Right ventricle myocardium inferior (tissue), 1 donor: ENCODE measurements at places on chromosomes 13 and 19.

DNA sequence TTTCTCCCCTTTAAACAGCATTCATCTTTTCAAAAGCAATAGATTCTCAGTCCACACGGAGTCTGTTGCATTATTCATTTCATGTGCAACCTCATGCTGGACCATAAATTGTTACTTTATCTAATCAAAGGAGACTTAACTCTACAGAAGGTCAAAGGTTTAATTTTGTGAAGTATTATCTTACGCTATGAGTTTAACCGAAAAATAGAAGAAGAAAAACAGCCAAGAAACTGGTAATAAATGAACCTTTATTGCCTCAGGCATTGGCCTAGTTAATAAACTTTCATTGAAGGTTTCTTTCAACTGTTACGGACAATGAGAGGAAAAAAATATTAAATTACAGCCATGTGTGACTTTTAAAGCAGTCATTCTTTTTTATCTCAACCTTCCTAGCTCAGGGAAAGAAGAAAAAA is 223.6 kb downstream of the DACH1 start:
- no peak for DNase-seq

DNA sequence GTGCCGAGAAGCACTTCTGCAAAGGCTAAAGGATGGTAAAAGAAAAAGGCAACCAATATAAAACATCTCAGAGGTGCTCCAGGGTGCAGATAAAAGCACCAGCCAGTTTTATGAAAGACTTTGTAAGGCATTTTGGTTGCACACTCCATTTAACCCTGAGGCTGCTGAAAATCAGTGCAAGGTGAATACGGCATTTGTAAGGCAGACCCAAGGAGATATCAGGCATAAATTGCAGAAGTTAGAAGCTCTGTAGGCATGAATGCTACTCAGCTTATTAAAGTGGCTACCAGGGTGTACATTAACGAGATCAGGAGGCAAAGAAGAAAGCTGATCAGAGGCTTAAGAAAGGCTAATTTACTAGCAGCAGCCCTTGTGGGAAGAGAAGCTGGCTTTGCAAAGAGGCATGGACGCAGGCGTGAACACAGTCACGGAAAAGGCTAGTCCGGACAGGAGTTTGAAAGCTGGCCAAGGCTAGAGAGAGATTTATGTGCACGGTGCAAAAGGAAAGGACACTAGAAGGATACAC is 99.6 kb downstream of the ZNF429 start:
- DNase-seq = no peak

DNA sequence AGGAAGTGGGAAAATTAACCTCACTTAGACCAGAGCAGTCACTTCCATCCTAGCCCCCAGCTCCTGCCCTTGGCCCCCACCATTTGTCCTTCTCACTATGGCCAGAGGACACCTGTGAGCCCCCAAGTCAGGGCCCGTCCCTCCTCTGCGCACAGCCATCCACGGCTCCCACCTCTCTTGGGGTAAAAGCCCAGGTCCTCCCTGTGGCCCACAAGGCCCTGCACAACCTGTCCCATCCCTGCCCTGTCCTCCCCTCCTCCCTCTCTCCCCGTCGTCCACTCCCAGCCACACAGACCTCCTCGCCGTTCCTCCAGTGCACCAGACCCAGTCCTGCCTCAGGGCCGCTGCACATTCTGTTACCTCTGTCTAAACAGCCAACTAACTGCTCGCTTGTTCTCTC is 53.9 kb downstream of the SMIM24 start:
- DNase-seq = no peak

DNA sequence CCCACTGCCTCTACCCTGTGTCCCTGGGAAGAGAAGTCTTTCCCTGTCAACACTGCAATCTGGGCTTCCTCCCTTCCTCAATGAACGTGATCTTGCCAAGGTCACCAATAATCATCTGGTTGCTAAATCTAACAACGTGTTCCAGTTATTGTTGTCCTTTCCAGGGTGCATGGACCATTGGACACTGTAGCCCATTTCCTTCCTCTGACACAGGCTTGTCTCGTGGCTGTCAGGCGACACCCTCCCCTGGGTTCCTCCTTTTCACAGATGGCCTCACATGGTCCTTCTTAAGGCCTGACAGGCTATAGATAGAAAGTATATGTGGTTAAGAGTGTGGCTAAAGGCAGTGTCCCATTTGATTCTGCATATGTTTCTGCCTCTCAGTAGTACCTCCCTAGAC is 67.7 kb upstream of the STARD13 start:
- peak; percentile 76 for DNase-seq

DNA sequence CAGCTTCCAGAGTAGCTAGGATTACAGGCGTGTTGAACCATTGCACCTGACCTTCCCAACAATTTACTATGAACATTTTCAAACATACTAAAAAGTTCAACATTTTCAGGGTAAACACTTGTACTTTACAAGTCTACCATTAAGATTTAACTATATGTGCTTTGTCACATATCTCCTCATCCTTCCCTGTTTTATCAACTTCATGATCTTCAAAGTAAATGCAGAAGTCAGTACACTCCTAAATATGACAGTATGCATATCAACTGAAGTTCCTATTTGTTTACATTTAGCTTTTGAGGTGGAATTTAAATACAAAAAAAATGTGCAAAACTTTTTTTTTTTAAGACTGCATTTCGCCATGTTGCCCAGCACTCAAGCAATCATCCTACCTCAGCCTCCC is 18.5 kb downstream of the LNX2 start:
- no peak for DNase-seq

DNA sequence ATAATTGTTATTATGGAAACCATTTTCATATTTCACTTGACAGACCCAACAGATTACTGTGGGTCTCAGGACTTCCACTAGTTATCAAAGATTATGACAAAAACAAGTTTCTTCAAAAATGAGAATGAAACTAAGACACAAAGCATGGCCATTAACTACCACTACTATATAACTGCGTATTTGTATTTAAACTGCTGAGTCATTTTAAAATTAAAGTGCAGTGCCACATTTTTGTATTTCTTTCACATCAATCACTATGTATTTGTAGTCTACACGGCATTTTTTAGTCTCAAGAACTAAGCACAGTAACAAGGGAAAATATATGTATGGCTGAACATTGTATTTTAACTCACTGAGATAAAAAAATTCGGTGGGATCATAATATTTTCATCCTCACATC is 10.1 kb upstream of the KLF12 start:
- DNase-seq = no peak

GRCh38 chr19:5654931-5655330 is 25.4 kb downstream of the MICOS13 start:
- DNase-seq = no peak

- DNase-seq = no peak
Observed at GRCh38 chr13:109126891-109127641, 497.7 kb downstream of the MYO16 start.

GRCh38 chr19:46759817-46760333 is 13.6 kb upstream of the STRN4 start:
- no peak for DNase-seq

DNA sequence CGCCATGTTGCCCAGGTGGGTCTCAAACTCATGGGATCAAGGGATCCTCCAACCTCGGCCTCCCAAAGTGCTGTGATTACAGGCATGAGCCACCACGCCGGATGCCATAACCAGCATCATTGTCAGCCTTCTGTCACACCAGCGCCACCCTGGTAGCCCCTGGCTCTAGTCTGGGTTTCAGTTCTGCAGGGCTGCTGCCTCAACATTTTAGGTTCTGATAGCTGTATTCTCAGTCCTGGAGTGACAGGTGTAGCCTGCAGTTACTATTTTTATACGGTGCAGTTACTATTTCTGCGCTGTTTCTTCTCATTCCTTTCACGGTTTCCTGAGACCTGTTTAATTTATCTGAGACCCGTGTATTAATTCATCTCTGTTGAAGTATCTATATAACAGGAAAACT is 57.1 kb downstream of the TRPM4 start:
- DNase-seq = no peak

DNA sequence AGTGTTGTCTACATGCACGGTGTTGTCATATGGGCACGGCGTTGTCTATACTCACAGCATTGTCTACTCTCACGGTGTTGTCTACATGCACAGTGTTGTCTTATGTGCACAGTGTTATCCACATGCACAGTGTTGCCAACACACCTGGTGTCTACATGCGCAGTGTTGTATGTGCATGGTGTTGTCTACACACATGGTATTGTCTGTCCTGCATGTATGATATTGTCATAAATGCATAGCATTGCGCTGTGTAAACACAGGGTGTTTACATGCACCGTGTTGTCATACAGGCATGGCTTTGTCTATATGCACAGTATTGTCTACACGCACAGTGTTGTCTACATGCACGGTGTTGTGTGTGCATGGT is 6.8 kb downstream of the ADPRHL1 start:
- DNase-seq = no peak

DNA sequence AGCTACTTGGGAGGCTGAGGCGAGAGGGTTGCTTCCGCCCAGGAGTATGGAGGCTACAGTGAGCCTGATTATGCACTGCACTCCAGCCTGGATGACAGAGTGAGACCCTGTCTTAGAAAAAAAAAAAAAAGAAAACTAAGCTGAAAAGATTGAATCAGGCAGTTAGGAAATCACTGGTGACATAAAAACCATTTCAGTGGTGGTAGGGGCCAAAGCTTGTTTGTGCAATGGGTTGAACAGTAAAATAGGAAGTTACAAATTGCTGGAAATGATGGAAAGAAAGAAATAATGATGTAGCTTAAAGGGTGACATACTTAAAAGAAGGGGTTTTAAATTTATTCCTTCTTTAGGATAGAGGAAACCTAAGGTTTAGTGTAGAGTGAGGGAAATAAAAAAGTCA is 4.8 kb upstream of the OXGR1 start:
- DNase-seq = no peak

DNA sequence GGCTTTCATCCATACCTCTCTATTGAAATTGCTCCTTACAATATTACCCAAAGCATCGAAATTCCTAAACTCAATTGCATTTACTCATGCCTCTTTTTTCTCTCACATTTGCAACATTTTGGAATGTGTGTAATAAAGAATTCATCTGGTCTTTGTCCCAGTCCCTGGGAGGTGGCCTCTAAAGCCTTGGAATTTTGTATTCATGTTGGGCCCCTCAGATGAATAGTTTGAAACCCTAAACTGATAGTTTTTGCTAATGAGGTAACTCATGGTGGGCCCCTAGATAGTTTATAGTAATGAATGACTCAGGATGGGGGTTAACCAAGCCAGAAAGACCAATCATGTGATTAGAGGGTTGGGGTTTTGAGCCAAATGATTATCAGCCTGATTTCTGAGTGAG is 490.4 kb downstream of the DIAPH3 start:
- no peak for DNase-seq

GRCh38 chr19:29538651-29539050 is 12.9 kb downstream of the VSTM2B start:
- DNase-seq = no peak

GRCh38 chr13:99658261-99658991 is 157.2 kb downstream of the TM9SF2 start:
- DNase-seq = no peak

- DNase-seq = no peak
Observed at GRCh38 chr19:49651029-49651819, 9.2 kb downstream of the SCAF1 start.

- no peak for DNase-seq
Observed at GRCh38 chr13:20411638-20412342, 113.9 kb downstream of the CRYL1 start.

DNA sequence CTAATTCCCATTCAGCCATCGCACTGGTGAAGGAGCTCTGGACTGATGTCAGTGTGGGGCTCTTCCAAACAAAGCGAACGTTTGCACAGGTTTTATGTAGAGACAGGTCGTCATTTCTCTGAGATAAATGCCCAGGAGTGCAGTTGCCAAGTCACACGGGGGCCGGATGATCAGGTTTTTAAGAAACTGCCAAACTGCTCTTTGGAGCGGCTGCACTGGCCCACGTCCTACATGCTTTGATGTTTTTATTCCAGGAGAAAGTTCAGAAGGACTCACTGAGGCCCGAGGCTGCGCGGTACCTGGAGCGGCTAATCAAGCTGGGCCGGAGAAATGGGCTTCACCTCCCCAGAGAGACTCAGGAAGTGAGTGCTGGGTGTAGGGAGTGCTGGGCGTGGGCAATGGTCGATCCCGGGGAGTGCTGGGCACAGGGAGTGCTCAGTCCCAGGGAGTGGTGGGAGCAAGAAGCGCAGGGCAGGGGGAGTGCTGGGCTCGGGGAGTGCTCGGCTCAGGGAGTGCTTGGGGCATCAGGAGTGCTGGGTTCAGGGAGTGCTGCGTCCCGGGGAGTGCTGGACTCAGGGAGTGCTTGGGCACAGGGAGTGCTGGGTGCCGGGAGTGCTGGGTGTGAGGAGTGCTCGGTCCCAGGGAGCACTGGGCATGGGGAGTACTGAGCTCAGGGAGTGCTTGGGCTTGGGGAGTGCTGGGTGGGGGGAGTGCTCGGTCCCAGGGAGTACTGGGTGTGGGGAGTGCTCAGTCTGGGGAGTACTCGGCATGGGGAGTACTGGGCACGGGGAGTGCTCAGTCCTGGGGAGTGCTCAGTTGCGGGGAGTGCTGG is 10.7 kb downstream of the THOP1 start:
- DNase-seq = peak; percentile 63

DNA sequence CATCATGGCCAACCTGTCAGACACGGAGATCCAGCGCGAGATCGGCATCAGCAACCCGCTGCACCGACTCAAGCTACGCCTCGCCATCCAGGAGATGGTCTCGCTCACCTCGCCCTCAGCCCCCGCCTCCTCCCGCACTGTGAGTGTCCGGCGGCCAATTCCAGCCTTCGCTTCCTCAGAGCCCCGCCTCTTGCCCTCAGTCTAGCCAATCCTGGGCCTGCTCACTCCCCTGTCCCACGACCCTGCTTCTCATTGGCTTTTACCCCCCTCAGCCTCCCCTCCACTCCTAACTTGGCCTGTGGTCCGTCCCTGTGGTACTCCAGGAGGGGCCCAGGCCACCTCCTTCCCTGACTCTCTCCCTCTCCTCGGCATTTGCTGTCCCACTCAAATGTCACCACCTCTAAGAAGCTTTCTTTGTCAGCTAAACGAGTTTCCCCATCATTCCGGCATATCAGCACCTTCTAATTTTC is 12.3 kb downstream of the HRC start:
- peak; percentile 93 for DNase-seq

GRCh38 chr13:46860722-46861121 is 36.1 kb downstream of the HTR2A start:
- DNase-seq = no peak

DNA sequence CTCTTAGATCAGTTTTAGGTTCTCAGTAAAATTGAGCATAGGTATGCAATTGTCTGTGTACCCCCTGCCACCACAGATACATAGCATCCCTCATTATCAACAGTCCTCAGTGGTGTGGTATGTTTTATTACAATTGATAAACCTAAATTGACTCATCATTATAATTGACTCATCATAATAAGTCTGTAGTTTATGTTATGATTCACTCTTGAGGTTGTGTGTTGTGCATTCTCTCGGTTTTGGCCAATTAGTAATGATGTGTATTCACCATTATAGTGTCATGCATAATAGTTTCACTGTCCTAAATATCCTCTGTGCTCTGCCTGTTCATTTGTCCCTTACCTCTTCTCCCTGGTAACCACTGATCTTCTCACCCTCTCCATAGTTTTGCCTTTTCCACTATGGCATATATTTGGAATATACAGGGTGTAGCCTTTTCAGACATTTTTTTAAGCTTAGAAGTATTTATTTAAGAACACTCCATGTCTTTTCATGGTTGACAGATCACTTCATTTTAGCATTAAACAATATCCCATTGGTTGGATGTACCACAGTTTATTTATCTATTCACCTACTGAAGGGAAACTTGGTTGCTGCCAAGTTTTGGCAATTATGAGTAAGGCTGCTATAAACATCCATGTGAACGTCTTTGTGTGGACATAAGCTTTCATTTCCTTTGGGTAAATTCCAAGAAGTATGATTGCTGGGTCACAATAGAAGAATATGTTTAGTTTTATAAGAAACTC is 1620.6 kb upstream of the MIR17HG start:
- no peak for DNase-seq

GRCh38 chr19:16363133-16363851 is 38.7 kb downstream of the KLF2 start:
- DNase-seq = peak; percentile 63
